ENCODE measurements at places on chromosomes 7 and 10.

DNA sequence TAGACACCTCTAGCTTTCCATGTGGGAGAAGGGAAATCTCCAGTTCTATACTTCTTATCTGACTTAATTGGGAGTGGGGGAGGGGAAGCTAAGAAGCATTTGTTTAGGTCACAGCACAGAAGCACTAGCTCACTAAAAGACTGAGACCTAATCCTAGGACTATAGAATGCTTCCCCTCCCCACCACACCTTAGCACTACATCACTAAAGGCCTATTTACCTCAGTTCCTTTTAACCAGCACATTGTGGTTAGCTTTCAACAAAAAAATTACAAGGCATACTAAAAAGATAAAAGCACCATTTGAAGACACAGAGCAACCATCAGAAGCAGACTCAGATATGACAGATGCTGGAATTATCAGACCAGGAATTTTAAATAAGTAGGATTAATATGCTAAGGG, 53.8 kb upstream of the ADRA2A start:
- no peak for DNase-seq

- DNase-seq = peak; percentile 62
Observed at GRCh38 chr10:33193701-33194521, 140.6 kb downstream of the NRP1 start.

- no peak for DNase-seq
Observed at GRCh38 chr7:124459101-124460055, 306.2 kb downstream of the GPR37 start.

DNA sequence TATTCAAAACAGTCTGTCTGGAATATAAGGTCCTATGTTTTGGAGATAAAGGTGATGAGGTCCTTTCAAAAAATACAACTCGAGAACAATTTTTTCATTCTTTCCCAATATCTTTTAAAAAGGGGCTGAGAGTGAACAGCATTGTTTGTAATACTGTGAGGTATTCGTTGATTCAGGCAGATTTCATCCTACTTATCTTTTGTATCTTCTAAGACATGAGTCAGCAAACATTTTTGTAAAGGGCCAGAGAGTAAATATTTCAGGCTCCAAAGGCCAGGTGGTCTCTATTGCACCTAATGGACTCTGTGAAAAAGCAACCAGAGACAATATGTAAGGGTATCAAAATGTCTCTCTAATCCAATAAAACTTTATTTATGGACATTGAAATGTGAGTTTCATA, 8.1 kb upstream of the ANK3 start:
- DNase-seq = no peak

- DNase-seq = no peak
Observed at GRCh38 chr7:29806995-29807841, 910 bp downstream of the WIPF3 start.

GRCh38 chr10:113522460-113522859, 30.4 kb upstream of the HABP2 start:
- no peak for DNase-seq

- no peak for DNase-seq
Observed at GRCh38 chr10:65355141-65355680, 1570.6 kb upstream of the LRRTM3 start.

DNA sequence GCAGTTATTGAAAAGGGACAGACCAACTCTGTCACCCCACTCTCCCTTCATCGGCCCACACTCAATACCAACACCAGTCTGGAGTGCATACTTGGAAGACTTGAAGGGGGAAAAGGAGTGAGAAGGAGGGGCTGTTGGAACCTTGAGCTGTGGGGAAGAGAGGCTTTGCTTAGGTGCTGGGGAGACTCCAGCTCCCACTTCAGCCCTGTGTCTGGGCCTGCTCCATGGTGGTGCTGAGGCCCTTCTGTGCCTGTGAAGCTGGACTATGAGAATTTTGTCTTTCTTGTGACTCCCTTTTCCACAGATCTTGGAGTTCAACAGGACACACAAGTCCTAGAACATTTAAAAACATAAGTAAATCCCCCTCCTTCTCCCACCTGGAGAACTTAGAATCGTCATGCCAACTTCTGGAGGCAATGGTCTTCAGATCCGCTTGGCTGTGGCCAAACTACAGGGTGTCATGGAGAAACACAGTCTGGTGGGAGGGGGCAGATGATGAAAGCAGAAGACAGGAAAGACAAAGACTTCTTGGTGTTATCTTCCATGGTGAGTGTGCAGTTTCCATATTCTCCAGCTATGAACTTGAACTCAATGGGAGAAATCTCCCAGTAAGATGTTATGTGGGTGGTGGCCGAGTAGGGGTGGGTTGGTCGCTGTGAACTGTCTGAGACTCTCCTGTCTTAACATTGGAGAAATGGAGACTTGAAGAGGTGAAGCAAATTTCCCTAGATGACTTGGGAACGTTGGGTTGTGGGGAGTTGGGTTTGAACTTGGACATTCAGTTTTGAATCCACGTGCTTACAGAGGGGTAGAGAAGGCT, 18.4 kb upstream of the GIMAP8 start:
- no peak for DNase-seq

GRCh38 chr10:100811752-100812750, 66.7 kb downstream of the PAX2 start:
- no peak for DNase-seq

GRCh38 chr7:68014031-68014736, 1017.6 kb downstream of the TYW1 start:
- DNase-seq = no peak

DNA sequence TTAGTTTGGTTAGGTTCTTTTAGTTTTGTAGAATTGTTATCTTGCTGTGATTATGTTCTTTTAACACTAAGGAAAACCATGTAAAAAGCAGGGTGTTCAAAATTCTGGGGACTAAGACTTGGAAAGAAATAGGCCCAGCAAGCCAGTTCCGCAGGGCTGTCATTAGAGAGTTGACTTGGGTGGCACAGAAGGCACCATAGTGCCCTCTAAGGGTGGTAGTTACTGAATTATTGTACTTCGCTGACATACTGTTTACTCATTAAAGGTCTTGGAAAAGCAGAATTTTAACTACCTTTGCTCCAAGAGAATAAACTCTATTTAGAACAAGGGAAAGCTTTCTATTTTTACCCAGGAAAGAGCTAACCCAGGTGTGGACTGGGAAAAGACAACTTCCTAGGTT, 86.5 kb downstream of the OTUD1 start:
- DNase-seq = no peak

GRCh38 chr10:70675496-70676161, 3.3 kb downstream of the ADAMTS14 start:
- DNase-seq = no peak

GRCh38 chr7:41689815-41690214, 13.1 kb downstream of the INHBA start:
- no peak for DNase-seq

- DNase-seq = no peak
Observed at GRCh38 chr10:70599319-70599718, 3.2 kb downstream of the PRF1 start.

Data from brain microvascular endothelial cell (primary cell).